ENCODE measurements at places on chromosomes 16 and 17. TPM values are rescaled to one million over a fixed set of nuclear protein-coding genes. Genes with fewer than 3 reads are reported as not detected.

GRCh38 chr16:11034481-11034931, 90.1 kb downstream of the CLEC16A start:
- H3K4me3 ChIP-seq, result no peak overlapping the region
- H3K36me3 ChIP-seq, result peaks cover 7% of the 10 kb centered on the region
- DNase-seq, result peak; percentile 91
- H3K4me1 ChIP-seq, result peaks cover 41% of the 10 kb centered on the region
- H3K27ac ChIP-seq, result peak overlapping the region; percentile 90

Gene FNDC8
- not detected for total RNA-seq

DNA sequence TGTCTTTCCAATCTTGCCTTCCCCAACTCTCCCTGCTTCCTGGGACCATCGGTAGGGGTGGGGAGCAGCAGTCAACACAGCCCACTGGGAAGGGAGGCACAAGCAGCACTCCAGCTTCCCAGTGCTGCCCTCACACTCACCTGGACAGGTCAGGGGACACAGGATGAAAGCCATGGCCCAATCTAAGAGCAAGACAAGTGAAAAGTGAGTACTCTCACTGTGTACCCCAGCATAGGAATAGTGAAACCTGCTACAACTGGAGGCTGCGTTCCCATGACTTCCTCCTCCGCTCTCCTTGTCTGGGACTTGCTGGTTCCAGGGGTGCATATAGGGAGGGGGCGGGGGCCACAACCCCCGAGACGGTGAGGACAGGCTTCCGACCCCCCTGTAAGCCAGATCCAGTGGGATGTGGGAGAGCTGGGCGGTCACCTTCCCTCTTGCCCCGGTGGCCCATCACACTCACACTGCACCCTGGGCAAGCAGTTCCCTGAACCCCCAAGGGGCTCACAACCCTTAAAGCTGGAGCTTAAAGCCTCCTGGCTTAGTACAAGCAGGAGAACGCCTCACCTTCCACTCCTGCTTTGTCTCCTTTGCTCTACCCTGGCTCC, 29.5 kb upstream of the SLC25A19 start:
- no peaks in the 10 kb centered on the region for H3K27me3 ChIP-seq
- no peak overlapping the region for H3K4me3 ChIP-seq
- H3K36me3 ChIP-seq, result peaks cover 32% of the 10 kb centered on the region
- H3K27ac ChIP-seq, result no peak overlapping the region
- no peak for DNase-seq
- no peaks in the 10 kb centered on the region for H3K4me1 ChIP-seq

Gene PDP2
- total RNA-seq, result 14.0 TPM

Gene IL34
- total RNA-seq, result 6.1 TPM

DNA sequence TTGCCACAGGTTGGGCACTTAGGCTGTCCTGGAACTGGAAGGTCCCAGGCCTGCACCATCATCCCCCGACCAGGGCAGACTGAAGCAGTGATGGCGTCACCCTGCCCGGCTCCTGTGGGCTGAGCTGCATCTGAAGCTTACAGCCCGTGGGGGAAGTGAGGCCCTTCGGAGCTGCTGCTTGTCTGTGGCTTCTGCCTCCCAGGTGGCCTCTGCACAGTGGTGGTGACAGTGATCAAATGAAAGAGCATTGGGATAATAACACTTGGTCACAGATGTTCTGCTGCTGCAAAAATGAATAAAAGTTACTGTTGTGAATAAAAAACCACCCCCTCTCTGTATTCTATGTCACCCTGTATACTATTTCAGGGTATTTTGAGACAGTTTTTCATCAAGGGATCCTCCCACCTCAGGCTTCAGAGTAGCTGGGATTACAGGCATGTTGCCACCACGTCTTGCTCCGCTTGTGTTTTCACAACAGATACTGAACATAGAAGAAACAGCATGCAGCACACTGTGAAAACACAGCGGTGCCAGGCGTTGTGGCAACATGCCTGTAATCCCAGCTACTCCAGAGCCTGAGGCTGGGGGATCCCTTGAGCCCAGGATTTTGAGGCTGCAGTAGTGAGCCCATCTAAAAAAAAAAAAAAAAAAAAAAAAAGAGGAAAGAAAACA, 165.0 kb downstream of the LGALS9B start:
- no peak overlapping the region for H3K27ac ChIP-seq
- no peaks in the 10 kb centered on the region for H3K4me1 ChIP-seq
- no peak overlapping the region for H3K4me3 ChIP-seq
- peak; percentile 67 for DNase-seq
- no peaks in the 10 kb centered on the region for H3K36me3 ChIP-seq

GRCh38 chr16:69607674-69608073, 41.9 kb downstream of the NFAT5 start:
- no peaks in the 10 kb centered on the region for H3K27me3 ChIP-seq
- peaks cover 37% of the 10 kb centered on the region for H3K4me1 ChIP-seq
- no peaks in the 10 kb centered on the region for H3K36me3 ChIP-seq
- no peak overlapping the region for H3K27ac ChIP-seq
